Putamen (tissue), 1 donor: ENCODE measurements at places on chromosomes 16 and 17.
A peak's percentile ranks its signal among the peaks of the same experiment; 100 is the strongest.

GRCh38 chr16:75196836-75197235, 10.1 kb downstream of the CTRB2 start:
- DNase-seq, result no peak

DNA sequence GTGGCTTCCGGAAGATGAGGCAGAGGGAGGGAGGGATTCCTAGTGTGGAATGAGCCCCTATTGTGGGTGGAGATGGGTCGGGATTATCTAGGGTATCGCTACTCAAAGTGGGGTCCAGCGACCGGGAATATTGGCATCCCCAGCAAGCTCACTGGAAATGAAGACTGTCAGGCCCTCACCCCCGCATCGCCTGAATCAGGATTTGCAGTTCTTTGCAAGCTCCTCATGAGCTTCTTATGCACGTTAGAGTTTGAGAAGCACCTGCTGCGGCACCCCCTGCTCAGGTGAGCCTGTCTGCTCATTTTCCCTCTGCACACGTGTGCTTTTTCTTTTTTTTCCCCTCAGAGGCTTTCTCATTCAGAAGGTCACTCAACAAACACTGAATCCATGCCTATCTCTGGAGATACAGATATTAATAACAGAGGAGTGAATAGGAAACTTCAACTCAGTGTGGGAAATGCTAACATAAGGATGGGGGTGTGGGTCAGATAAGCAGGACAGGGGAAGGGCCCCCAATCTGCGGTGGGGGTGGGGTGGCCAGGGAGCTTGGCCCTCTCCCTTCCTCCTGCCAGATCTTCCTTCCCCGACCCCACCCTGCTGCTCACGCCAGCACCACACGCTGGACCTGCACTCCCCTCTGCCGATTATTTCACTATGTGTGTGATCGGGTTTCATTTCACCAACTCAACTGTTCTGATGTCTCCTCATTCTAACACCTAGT, 67.7 kb upstream of the NFAT5 start:
- peak; percentile 7 for DNase-seq

GRCh38 chr17:38454532-38454931, 26.3 kb downstream of the ARHGAP23 start:
- DNase-seq, result peak; percentile 93

DNA sequence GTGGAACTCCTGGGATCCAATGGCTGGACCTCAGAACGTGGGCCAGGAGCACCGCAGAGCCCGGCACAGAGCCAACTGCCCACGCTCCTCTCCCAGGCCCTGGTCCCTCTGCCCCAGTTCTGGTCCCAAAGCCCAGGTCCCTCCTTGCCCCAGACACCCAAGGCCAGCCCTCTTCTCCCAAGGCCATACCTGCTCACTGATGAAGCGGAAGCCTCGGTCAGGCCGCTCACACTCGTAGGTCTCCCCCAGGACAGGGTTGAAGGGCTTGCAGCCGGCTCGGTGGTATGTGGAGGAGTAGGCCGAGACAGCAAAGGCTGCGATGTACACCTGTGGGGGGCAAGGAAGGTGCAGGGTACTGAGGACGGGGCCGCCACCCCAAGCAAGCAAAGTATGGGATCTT, 8.5 kb downstream of the OSBPL7 start:
- no peak for DNase-seq
